ENCODE measurements at places on chromosomes 7 and 10.

GRCh38 chr10:101538446-101538845 lies 49.6 kb downstream of the POLL start:
- H3K27ac ChIP-seq, result no peak overlapping the region
- H3K4me3 ChIP-seq, result no peak overlapping the region
- DNase-seq, result no peak
- H3K4me1 ChIP-seq, result no peaks in the 10 kb centered on the region
- H3K27me3 ChIP-seq, result no peaks in the 10 kb centered on the region

DNA sequence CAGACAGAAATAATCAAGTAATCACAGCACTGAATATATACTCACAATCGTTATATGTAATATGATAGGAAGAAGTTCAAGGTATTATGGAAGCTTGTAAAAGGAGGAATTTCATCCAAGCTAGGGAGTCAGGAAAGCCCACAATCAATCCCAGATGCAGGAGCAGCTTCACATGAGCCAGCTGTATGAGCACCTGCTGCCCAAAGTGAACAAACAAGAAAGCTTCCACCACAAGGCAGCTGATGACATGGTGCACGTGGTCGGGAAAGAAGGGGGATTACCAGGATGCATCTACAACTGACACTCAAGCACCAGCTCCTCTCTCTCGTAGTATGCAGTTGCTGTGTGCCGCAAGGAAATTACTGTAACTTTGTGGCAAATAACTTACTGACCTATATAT lies 225.2 kb downstream of the XPNPEP1 start:
- no peaks in the 10 kb centered on the region for H3K27me3 ChIP-seq
- no peak for DNase-seq
- no peak overlapping the region for H3K4me3 ChIP-seq
- no peaks in the 10 kb centered on the region for H3K36me3 ChIP-seq

DNA sequence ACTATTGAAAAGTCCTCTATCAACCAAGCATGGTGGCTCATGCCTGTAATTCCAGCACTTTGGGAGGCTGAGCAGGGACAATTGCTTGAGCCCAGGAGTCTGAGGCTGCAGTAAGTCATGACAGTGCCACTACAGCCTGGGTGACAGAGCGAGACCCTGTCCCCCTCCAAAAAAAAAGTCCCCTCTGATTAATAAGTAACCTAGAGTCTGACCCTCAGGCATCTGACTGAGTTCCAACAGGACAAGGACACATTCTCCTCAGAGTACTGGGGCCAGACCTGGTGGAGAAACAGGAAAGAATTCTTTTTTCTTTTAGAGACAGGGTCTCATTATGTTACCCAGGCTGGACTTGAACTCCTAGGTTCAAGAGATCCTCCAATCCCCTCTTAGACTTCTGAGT lies 10.0 kb downstream of the MORN4 start:
- H3K27me3 ChIP-seq, result no peaks in the 10 kb centered on the region
- DNase-seq, result no peak
- H3K4me3 ChIP-seq, result no peak overlapping the region
- H3K36me3 ChIP-seq, result no peaks in the 10 kb centered on the region
- no peak overlapping the region for H3K27ac ChIP-seq

- H3K27ac ChIP-seq, result no peak overlapping the region
- no peaks in the 10 kb centered on the region for H3K36me3 ChIP-seq
- no peaks in the 10 kb centered on the region for H3K27me3 ChIP-seq
- no peaks in the 10 kb centered on the region for H3K4me1 ChIP-seq
- no peak for DNase-seq
- H3K4me3 ChIP-seq, result no peak overlapping the region
Observed at GRCh38 chr10:86333826-86334487, 32.6 kb downstream of the GRID1 start.

- no peaks in the 10 kb centered on the region for H3K4me1 ChIP-seq
- H3K4me3 ChIP-seq, result no peak overlapping the region
- no peak overlapping the region for H3K27ac ChIP-seq
- no peaks in the 10 kb centered on the region for H3K27me3 ChIP-seq
- no peak for DNase-seq
- H3K36me3 ChIP-seq, result no peaks in the 10 kb centered on the region
Observed at GRCh38 chr10:1548146-1548545, 189.2 kb downstream of the ADARB2 start.

- no peaks in the 10 kb centered on the region for H3K4me1 ChIP-seq
- no peak overlapping the region for H3K27ac ChIP-seq
- H3K27me3 ChIP-seq, result no peaks in the 10 kb centered on the region
- no peaks in the 10 kb centered on the region for H3K36me3 ChIP-seq
Observed at GRCh38 chr7:43044511-43044910, 67.9 kb upstream of the HECW1 start.

GRCh38 chr10:131198843-131199242 lies 112.7 kb downstream of the TCERG1L start:
- H3K27me3 ChIP-seq, result peaks cover 5% of the 10 kb centered on the region
- H3K4me1 ChIP-seq, result no peaks in the 10 kb centered on the region
- no peaks in the 10 kb centered on the region for H3K36me3 ChIP-seq
- H3K4me3 ChIP-seq, result no peak overlapping the region
- no peak overlapping the region for H3K27ac ChIP-seq
- no peak for DNase-seq

DNA sequence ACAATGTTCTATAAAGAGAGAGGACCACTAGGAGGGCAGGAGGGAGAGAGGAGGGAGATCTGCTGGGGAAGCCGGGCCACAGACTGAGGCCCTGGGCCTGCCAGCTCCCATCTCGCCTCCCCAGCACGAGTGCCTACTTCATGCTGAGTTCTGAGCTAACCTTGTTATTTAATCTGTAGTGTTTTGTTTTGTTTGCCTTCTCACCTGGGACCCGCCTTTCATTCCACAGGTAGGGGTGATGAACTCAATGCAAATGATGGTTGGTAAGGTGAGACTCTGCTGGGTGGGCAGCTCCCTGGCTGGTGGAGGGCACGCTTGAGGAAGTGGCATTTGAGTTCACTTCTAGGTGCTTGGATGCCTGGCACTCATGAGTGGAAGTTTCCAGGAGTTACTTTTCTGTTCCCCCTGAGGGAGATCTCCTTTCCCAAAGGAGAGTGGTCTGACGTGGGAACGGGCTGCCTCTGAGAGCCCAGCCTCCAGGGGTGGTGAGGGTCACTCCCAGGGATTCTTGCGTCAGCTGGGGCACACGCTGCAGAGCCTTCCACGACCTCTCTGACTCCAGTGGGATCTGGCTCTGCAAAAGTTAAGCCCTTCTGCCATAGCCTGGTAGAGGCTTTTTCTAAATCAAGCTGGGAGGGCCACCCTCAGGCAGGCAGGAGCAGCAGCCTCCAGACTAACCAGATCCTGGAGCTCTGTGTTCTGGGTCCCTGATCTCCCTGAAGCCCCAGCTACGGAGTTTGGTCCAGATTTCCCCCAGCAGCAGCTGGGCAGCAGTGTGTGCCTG lies 22.4 kb downstream of the UBTD1 start:
- peaks cover under 1% of the 10 kb centered on the region for H3K4me1 ChIP-seq
- no peak overlapping the region for H3K4me3 ChIP-seq
- DNase-seq, result no peak
- no peak overlapping the region for H3K27ac ChIP-seq

- DNase-seq, result no peak
- no peaks in the 10 kb centered on the region for H3K27me3 ChIP-seq
- H3K4me3 ChIP-seq, result no peak overlapping the region
- H3K36me3 ChIP-seq, result no peaks in the 10 kb centered on the region
Observed at GRCh38 chr7:1758028-1758858, 88.2 kb downstream of the ELFN1 start.

DNA sequence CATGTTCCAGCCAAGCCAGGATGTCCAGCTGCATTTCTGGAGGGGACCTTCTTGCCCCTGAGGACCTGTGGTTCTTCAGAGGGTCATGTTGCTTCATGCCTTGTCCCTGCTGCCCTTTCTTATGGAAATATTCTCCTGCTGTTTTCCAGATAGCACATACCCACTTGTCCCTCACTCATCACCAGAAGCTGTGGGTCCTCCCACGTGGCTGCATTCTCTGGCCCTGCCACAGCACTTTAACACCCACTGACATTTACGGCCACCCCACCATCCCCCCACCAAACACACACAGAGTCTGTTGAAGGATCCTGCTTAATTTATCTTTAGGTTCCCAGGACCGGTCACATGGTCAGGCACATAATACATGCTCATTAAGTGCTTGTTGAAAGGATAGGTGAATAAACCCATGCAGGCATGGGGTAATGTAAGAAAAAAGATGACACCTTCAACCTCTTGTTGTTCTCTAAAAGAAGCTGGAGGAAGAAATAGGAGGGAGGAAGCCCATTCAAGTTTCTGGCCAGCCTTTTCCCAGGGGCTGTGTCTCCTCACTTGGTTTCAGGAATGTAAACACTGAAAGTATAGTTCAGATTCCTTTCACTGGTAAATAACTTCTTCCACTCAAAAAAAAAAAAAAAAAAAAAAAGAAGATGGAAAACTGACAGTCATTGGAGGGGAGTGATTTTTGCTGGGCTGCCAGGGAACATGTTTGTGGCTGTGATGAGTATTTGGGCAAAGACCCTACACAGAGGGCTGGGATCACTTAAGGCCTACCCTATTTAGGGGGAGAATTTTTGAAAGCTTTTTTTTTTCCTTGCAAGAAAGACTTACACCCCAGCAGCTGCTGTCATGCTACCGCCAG lies 19.8 kb upstream of the BMPER start:
- H3K27me3 ChIP-seq, result no peaks in the 10 kb centered on the region
- no peak overlapping the region for H3K27ac ChIP-seq
- H3K4me3 ChIP-seq, result no peak overlapping the region
- H3K4me1 ChIP-seq, result no peaks in the 10 kb centered on the region
- DNase-seq, result no peak
- H3K36me3 ChIP-seq, result no peaks in the 10 kb centered on the region

DNA sequence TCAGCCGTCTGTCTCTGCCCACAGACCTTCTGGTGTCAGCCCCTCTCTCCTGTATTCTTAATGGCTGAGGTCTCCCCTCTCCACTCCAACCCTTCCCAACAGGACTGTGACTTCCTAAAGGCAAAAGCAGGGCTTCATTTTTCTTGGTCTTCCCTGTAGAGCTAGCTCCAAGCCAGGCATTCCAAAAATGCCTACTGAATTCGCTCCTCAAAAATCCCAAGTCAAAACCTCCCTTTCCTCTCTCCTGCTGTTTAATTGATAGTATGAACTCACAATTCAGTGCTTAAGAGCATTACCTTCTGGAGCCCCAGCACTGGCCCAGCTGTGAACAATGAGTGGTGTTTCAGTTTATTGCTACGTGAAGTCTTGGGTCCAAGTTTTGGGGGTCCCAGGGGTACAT lies 628.4 kb downstream of the PARD3 start:
- no peaks in the 10 kb centered on the region for H3K27me3 ChIP-seq
- no peak for DNase-seq
- no peaks in the 10 kb centered on the region for H3K4me1 ChIP-seq
- no peaks in the 10 kb centered on the region for H3K36me3 ChIP-seq
- no peak overlapping the region for H3K27ac ChIP-seq

- H3K36me3 ChIP-seq, result no peaks in the 10 kb centered on the region
- no peaks in the 10 kb centered on the region for H3K4me1 ChIP-seq
- no peak for DNase-seq
- H3K27me3 ChIP-seq, result no peaks in the 10 kb centered on the region
- no peak overlapping the region for H3K4me3 ChIP-seq
Observed at GRCh38 chr7:41420421-41420820, 282.5 kb downstream of the INHBA start.

- DNase-seq, result no peak
- H3K4me1 ChIP-seq, result no peaks in the 10 kb centered on the region
- no peaks in the 10 kb centered on the region for H3K27me3 ChIP-seq
Observed at GRCh38 chr10:119112056-119112455, 8.1 kb downstream of the DENND10 start.

DNA sequence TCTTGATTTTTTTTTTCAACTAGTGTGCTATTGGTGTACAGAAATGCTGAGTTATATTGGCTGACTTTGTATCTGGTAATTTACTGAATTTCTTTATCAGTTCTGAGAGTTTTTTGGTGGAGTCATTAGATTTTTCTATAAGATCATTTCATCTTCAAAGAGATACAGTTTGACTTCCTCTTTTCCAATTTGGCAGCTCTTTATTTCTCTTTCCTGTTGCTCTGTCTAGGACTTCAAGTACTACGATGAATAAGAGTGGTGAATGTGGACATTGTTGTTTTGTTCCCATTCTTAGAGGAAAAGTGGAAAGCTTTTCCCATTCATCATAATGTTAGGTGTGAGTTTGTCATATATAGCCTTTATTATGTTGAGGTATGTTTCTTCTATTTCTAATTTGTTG lies 50.2 kb downstream of the LOXL4 start:
- no peak for DNase-seq
- no peaks in the 10 kb centered on the region for H3K27me3 ChIP-seq
- no peak overlapping the region for H3K27ac ChIP-seq
- no peaks in the 10 kb centered on the region for H3K36me3 ChIP-seq

GRCh38 chr10:70253878-70254765 lies 20.9 kb upstream of the PPA1 start:
- H3K4me1 ChIP-seq, result peaks cover 5% of the 10 kb centered on the region
- DNase-seq, result no peak
- no peak overlapping the region for H3K27ac ChIP-seq
- H3K36me3 ChIP-seq, result no peaks in the 10 kb centered on the region
- no peaks in the 10 kb centered on the region for H3K27me3 ChIP-seq
- H3K4me3 ChIP-seq, result no peak overlapping the region

DNA sequence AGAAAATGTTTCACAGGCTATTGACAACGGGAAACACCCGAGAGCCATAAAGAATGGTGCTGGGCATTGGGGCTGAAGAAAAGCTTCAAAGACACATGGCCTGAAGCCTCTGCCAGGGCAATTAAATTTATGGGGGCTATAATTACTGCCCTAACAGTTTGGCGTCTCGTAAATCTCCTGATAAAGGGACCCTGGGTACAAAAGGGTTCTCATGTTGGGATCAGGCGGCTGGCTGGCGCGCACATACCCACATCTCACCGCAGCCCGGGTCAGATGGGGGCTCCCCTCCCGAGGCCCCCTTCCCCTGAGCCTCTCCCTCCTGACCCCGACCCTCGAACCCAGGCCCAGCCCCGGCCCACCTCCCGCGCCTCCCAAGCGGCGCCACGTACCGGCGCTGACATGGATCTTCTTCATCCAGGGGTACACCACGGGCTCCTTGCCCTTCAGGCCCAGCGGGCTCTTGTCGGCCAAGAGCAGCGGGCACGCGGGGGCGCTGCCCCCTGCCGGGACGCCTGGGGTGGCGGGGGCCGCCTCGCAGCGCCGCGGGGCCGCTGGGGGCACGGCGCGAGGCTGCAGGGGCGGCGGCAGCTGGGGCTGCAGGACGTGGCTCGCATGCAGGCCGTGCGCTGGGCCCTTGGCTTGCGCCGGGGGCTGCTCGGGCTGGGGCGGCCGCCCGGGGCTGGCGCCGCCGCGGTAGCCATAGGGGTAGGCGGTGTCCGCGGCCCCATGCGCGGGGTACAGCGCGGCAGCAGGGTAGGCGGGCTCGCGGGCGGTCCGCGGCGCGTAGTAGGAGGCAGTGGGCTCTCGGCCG lies 623 bp downstream of the HOXA4 start:
- no peaks in the 10 kb centered on the region for H3K27me3 ChIP-seq
- peak overlapping the region; percentile 97 for H3K4me3 ChIP-seq
- H3K36me3 ChIP-seq, result no peaks in the 10 kb centered on the region

DNA sequence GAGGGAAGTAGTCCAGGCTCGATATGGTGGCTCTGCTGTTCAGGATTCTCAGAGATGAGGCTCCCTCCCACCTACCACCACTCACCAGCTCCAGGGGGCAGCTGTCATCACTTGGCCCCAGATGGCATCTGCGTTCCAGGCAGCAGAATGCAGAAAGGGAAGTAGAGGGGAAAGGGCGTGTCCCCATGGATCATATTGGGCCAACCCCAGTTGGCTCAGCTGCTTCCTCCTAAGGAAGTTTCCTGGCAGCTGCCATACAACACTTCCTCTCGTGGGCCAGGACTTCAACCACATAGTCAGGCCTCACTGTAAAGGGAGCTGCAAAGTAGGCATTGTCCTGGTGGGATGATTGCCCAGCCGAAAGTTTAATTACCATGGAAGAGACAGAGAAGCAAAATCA lies 1.6 kb upstream of the TEX36 start:
- no peaks in the 10 kb centered on the region for H3K4me1 ChIP-seq
- no peak overlapping the region for H3K27ac ChIP-seq
- H3K27me3 ChIP-seq, result no peaks in the 10 kb centered on the region
- no peak overlapping the region for H3K4me3 ChIP-seq
- DNase-seq, result no peak

Measured in esophagus squamous epithelium (tissue), 5 donors.